Fibroblast of lung (primary cell): ENCODE measurements at places on chromosomes 2 and 18.

- peak; percentile 67 for DNase-seq
These were observed 6.3 kb upstream of the TEX261 start for GRCh38 chr2:71000780-71001591.

DNA sequence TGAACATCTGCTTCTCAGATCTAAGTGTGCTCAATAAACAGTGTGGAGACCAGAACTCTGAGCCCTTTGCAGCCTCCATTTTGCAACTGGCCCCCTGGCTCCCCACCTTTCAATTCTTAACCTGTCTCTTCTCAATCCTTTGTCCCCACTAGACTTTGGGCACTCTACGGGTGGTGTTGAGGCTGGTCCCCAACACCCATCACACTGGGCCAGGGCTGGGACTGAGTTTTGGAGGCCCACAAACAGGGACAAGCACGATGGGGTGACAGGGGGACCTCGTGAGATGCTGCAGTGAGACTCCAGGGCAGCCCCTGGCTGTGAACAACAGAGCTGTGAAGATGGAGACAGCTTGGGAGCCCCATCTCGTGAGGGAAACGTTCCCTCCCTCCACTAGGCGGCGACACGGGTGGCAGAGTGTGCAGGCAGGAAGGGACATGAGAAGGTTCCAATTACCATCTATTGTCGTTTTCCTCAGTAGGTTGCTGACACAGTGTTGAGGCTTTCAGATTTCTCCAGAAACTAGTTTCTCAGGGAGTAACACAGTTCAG, 1.2 kb downstream of the ANKMY1 start:
- DNase-seq: peak; percentile 34

GRCh38 chr2:218257390-218257981, 3.3 kb upstream of the GPBAR1 start:
- no peak for DNase-seq

GRCh38 chr18:8841781-8842485, 136.6 kb downstream of the MTCL1 start:
- DNase-seq: no peak

- no peak for DNase-seq
These were observed 23.9 kb downstream of the MEP1B start for GRCh38 chr18:32213693-32214092.

DNA sequence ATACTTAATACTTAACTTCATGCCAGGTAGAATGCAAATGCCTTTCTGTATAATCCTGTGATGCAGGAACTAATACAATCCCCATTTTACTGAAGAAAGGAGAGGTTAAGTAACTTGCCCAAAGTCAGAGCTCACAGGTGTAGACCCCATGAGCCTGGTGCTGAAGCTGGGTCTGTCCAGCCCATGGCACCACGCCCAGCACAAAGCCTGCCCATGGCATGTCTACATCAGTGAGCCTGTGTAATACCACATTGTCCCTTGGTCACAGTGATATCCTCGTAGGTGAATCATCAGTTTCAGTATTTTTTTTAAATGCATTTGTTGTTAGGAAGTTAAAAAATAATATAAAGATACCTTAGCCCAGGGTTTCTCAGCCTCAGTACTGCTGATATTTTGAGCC, 69.9 kb upstream of the MCFD2 start:
- peak; percentile 49 for DNase-seq

GRCh38 chr2:28004086-28004485, 113.6 kb downstream of the BABAM2 start:
- DNase-seq: peak; percentile 78

DNA sequence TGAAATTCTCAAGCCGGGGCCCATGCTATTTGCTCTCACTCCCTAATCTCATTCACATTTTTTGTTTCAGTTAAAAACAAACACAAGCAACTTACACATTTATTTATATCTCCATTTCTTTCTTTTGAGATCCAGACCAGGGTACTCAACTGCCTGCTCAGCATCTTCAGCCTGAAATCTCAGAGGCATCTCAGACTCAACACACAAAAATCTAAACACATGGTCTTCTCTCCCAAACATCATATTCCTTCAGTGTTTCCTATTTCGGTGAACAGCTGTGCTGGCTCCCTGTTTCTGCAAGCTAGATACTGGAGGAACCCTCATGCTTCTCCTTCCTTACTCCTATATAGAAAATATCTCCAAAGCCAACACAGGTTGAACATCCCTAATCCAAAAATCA, 11.3 kb upstream of the RTTN start:
- no peak for DNase-seq

- no peak for DNase-seq
These were observed 13.9 kb downstream of the BIN1 start for GRCh38 chr2:127092901-127093516.

- DNase-seq: no peak
These were observed 51.1 kb upstream of the EHBP1 start for GRCh38 chr2:62654423-62654791.
